ENCODE measurements at places on chromosomes 7 and 10. TPM values are rescaled to one million over a fixed set of nuclear protein-coding genes. Genes with fewer than 3 reads are reported as not detected.

DNA sequence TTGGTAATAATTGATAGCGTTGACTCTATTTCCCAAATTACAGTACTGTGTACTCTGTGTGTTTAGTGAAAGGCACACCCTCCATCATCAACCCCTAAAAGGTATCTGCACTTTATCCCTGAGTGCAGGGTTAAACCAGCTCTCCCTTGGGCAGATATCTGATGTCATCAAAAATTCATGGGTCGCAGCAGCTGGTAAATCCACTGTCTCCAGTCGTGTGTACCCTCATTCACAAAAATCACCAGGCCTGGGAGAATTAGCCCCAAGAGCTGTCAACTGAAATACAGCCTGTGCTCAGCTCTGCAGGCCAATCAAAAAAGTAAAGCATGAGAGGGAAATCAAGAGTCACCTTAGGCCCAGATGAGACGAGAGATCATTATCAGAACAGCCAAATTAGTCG, 103.7 kb downstream of the HIP1 start:
- no peak for DNase-seq

GRCh38 chr7:30906014-30906413, 5.6 kb upstream of the AQP1 start:
- no peak for DNase-seq

GRCh38 chr7:31160941-31161340, 108.8 kb downstream of the ADCYAP1R1 start:
- no peak for DNase-seq

DNA sequence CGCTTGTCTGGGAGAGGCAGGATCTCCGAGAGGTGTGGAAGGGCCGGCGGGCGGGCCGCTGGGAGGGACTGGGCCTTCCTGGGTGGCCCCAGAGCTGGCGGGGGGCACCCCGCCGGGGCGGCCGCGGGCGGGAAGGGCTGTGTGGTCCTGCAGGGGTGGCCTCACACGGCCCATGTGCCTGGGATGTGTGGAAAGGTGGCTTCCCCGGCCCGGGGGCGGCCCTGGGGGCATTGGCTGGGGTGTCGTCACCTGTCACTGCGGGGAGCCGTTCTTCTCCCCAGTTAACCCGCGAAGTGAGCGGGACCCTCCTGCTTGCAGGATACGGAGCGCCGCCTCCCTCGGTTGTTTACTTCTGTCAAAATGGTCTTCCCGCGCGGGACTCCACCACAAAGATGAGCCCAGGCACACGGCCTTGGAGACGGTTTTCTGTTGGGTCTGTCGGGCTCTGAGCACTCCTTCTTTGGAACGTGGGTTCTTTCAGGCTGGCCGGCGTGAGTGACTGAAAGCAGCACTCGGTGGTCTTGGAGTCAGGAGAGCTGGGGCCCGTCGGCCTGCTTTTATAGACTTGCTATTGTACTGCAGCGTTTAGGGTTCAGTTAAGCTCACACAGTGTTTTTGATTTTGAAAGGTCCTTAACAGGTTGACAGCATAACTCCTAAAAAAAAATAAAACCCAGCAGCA, 700 bp downstream of the SMC3 start:
- no peak for DNase-seq

DNA sequence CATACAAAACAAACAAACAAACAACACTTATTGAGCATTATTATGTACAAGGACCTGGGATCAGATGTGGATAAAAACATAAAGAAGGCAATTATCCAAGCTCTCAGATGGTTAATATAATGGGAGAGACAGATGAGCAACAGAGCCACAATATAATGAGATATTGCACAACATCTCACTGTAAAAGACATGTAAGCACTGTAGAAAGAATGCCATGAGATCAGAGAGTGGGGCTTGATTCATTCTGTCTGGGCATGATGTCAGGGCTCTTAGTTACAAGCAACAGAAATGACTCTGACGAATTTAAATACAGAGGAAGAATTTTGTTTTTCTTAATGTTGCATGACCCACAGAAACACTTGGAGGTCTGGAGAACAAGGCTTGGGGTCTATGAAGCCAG, 164.7 kb upstream of the PLXDC2 start:
- no peak for DNase-seq

GRCh38 chr10:91613411-91614187, 19.3 kb downstream of the PPP1R3C start:
- no peak for DNase-seq

DNA sequence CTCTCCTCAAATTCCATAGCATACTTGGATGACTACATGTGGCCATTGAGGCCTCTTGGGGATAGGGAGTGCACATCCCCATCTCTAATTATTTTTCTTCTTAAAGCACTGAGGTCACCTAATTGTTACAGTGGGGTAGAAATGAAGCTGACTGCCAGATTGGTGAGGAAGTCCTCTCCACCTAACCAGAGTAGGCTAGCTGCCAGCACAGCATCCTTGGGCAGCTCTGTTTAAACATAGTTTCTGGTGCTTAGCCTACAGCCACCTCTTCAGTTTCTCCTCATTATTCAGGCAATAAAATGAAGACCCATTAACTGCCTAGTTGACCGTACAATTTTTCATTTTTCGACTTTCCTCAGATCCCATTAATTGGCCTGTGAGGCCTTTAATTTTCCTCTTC, 104.6 kb downstream of the MLLT10 start:
- no peak for DNase-seq

MRPS33 gene
- 13.6 TPM for total RNA-seq

INSIG1 gene
- 35.8 TPM for total RNA-seq

HOXA6 gene
- not detected for total RNA-seq

LRIT1 gene
- total RNA-seq, result not detected
